Caki2 (cell line): ENCODE measurements at places on chromosomes 7 and 10.

GRCh38 chr10:46227936-46228562 is 58.7 kb upstream of the ANTXRL start:
- DNase-seq = no peak

DNA sequence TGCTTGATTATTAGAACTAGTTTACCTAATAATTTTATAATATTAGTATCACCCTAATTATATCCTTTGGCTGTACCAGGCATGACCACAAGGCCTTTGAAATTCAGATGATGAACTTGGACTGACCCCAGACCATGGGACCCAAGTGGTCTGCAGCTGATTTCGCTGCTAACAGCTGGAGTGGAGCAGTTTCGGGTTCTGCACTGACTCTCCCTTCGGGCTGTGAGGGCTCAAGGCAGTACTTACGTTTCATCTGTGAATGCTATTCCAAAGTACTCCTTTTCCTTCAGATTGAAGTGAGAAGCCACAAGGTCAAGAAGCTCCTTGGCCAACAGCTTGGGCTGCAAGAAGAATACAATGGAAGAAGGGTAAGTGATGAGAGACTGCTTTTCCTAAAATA is 223.8 kb downstream of the PRPF18 start:
- DNase-seq = no peak

DNA sequence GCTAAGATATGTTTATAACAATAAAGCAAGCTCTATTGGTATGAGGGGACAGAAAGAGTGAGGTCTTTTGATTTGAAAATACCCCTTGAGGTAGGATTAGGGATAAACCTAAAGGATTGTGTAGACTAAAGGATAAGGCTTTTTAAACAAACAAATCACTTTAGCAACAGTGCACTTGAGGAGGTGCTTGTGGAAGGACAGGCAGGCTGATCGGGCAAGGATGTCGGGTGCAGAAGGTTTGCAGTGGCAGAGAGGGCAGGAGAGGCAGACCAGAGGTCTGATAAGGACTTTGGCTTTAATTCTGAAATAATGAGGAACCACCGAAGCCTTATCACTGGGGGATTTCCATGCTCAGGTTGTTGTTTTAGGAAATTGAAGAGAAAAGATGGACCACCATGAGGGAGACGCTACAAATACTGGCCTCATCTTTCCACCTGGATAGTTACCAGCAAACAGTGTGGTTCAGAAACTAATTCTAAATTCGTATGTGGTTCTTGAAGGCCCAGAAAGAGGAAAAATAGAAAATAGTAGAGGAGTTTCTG is 119.5 kb upstream of the KLF6 start:
- DNase-seq = no peak

DNA sequence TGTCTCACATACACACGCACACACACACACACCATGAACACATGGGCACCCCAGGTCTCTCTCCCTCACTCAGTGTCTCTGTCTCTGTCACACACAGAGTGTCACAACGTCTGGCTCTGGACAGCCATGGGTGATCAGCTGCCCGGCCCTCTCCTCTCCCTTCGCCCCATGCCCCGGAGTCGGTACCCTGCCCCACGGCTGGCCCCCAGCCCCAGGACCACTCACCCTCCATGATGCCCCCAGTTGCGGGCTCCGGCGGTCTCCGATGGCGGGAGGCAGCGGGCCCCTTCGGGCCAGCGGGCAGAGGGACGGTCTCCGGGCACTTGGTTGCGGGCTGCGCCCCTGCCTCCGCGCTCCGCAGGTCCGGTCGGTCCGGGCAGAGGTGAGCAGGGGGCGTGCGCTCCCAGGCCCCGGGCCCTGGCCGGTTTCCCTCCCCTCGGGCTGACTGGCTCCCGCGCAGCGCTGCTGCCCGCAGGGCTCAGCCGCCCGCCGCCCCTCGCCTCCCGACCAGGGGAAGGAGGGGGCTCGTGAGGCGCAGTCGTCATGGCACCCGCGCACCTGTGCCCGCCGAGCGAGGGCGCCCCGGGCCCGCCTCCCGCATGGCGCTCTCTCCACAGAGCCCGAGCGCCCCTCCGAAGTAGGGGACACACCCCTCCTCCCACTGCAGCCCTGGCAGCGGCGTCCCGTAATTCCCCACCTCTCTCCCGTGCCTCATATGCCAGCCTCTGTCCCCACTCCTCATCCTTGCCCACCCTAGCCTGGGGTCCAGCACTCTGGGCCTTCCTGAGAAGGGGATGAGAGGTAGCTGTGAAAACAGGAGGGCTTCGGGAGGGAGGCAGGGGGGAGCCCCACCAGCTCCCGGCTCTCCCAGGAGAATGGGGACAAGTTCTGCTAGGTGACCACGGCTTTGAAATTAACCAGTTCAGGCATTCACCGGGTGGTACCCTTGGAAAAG is at the start of gene NPFFR1:
Gene NPFFR1 (minus strand): TSS at position 560 of the 955 bp plus-strand sequence. CDS start 328 bp downstream, at position 232.
- DNase-seq = no peak

- DNase-seq = no peak
Observed at GRCh38 chr10:68428396-68429104, 21.5 kb upstream of the RUFY2 start.

DNA sequence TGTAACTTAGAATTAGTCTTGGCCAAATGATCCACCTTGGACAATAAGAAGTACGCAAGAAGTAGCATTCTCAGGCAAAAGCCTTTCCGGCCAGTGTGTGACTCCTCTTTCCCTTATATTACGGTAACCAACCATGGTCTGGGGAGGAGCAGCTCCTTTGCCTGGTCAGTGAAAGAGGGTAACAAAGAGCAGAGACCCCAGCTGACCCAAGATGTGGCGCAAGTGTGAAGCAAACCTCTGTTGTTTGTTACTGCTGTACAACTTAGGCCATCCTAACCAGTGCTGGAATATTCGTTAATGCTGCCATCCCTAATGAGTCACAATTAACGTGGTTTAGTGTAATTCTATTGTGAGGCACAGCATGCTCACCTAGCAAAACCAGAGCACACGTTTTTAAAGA is 44.0 kb downstream of the HIPK2 start:
- DNase-seq = no peak
